ENCODE measurements at places on chromosomes 11 and 22.

- no peak for DNase-seq
Observed at GRCh38 chr11:124754309-124754708, 2.3 kb upstream of the VSIG2 start.

GRCh38 chr11:24181395-24182047 is 315.3 kb upstream of the LUZP2 start:
- no peak for DNase-seq

GRCh38 chr11:76706667-76707066 is 36.1 kb upstream of the LRRC32 start:
- DNase-seq, result no peak

DNA sequence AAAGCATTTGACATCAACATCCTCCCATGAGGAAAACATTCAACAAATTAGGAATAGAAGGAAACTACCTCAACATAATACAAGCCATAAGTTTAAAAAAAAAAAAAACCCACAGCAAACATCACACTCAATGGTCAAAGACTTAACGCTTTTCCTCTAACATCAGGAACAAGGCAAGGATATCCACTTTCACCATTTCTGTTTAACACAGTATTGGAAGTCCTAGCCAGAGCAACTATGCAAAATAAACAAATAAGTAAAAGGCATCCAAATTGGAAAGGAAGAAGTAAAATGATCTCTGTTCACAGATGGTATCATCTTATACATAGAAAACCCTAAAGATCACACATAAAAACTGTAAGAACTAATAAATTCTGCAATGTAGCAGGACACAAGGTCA is 13.1 kb downstream of the FXYD6 start:
- DNase-seq, result no peak

GRCh38 chr11:99814738-99815137 is 794.0 kb downstream of the CNTN5 start:
- DNase-seq, result no peak

GRCh38 chr11:96179905-96180304 is 163.1 kb downstream of the MAML2 start:
- DNase-seq, result no peak

GRCh38 chr11:9662273-9662672 is 1.6 kb upstream of the SWAP70 start:
- DNase-seq, result no peak

DNA sequence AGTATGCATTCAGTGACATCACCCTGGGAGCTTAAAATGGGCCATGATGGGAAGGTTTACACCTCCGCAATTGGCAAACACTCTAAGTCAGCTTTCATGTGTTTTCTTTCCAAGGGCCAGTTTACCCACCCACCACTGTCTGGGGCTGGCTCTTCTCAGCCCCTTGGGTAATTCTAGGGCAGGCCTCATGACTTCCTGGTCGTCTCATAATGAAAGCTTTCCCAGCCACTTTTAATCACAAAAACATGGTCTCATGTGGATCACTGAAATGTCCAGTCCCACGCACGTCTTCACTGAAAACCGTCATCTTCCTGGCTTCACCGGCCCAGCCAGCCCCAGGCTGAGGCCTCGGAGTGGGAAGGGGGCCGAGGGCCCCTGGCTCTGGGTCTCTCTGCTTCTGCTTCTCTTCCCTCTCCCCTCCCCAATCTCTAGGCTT is 58.5 kb upstream of the ANO1 start:
- DNase-seq, result peak; percentile 7
